ENCODE measurements at places on chromosomes 7 and 10.

DNA sequence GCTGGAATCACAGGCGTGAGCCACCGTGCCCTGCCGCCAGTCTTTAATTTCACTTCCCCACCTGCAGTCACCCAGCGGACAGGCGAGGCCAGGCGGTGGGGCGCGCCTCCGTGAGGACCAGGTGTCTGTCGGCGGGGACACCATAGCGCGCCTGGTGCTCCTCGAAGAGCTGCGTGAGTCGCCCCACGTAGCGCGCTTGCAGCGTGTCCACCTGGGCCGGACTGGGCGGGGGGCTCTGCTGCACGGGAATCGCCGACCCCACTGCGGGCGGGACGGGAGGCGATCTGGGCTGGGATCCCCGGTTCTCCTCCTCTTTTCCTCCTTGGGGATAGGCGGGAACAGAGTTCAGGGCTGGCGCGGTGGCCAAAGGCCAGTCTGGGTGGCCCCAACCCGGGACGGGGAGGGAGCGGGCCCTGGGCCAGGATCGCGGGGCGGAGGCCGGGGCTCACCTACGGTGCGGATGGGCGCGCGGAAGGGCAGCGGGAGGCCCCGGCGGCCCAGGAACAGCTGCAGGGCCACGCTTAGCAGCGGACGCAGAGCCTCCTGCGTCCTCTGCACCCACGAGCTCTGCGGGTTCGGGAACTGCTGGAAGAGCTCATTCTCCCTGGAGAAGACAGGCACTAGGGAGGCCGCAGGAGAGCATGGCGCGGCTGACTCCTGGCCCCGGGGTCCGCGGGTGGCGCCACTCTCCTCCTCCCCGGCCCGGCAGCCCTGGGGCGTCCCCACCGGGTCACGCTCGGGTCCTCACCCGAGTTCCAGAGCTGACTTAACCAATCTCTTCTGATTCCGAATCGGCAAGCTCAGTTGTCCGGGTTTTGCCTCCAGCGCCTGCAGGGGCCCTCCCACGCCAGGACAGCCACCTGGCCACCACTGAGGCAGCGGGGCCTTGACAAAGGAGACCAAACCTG lies 1.1 kb upstream of the MOGAT3 start:
- no peak for DNase-seq

DNA sequence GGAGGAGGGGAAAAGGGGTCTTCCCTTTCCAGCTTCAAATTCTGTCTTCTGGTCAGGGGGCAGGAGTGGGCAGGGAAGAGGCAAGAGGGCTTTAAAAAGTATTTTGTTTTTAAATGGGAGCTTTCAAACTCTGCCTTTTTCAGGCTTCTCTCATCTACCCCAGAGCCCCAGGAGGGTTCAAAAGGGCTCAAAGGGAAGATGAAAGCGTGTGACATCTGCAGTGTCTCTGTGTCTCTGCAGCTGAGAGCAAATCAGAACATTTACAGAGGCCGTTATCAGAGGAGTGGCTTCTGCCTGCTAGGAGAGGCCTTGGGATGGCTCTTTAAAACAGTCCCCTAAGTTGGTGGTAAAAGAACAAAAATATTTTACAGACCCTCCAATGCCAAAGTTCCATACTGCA lies 30.3 kb downstream of the TRIM8 start:
- DNase-seq: no peak

GRCh38 chr7:151053096-151053495 lies 4.6 kb downstream of the CDK5 start:
- no peak for DNase-seq

DNA sequence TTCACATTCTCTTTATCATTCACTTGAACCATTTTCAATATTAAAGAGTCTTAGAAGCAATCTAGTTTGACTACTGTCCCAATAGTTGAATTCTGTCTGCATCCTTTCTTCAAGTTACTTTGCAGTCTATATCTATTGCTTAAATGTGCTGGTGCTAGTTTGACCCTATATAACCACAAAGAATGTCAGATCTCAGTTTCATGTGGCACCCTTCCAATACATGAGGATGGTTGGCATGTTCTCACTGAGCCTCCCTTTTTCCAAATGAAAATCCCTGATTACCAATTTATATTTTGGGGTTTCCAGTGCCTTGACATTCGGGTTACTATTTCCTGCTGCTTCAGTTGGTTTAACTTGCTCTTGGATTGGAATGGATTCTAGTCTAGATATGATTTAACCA lies 292.7 kb downstream of the EXOC4 start:
- no peak for DNase-seq

GRCh38 chr7:36712015-36712414 lies 12.3 kb downstream of the AOAH start:
- DNase-seq: no peak

DNA sequence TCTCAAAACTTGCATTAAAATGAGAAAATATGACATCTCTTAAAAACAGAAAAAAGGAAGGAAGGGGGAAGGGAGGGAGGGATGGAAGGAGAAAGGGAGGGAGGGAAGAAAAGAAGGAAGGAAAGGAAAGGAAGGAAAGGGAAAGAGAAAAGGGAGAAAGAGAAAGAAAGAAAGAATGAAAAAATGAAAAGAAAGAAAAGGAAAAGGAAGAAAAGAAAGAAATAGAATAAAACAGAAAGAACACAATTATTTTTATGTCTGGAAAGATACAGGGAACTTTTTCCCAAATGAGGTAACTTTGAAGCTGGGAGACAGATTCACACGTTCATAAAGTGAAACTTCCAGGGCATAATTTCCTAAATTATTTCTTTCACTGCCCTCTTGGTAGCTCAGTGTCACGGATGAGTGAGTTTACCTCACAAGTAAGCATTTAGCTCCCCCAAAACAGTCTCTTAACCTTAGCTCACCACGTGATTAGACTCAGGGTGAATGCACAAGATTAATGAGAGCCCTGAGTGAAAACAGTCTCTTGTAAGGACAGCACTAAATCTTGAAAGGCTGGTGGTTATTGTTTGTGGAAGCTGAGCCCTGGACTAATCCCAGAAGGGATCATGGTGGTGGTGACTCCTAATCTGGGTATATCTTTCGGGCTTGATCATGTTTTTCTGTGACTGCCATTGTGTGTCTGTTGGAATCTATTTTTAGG lies 74.1 kb upstream of the HDAC9 start:
- DNase-seq: no peak

DNA sequence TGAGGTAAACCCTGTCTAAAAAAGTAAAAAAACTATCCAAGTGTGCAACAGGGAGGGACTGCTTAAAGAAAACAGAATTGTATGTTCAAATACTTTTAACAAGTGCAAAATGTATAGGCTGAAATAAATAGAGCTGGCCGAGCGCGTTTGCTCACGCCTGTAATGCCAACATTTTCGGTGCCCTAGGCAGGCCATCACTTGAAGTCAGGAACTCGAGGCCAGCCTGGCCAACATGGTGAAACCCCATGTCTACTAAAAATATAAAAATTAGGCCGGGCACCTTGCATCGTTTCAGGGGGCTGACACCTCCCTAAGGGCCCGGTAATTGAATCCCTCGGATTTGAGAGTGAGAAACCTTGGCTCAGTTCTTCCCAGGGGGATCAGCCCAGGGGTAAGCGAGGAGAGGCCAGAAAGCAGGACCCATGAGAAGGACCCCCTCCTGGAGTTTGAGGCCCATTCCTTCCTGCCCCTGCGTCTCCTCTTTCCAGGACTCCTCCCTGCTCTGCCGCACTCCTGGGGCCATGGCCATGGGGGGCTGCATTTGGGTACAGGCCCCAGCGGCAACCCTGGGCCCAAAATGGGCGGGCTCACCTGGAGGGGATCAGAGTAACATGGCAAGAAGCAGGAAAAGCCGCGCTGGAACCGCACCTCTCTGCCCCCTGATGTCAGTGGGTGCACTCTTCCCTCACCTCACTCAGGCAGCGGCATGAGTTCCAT lies 75.5 kb upstream of the TMEM248 start:
- no peak for DNase-seq

DNA sequence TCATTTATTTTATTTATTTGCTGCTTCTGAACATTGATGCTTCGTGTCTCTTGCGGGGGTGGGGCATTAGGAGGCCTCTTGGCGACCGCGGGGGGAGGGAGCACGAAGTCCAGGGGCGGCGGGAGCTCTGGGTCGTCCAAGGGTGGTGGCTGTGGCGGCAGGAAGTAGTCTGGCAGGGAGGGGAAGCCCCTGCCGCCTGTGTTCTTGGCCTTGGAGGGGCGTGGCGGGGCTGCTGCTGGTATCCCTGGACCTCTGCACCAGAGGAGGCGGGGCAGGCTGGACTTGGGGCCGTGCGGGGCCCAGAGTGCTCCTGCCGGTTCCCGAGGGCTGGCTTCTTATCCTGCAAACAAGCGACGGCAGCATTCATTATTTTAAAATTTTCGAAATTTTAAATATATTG lies 70.5 kb upstream of the ABI1 start:
- no peak for DNase-seq

- DNase-seq: no peak
Measured at GRCh38 chr7:46930366-46930765, 651.5 kb downstream of the TNS3 start.

DNA sequence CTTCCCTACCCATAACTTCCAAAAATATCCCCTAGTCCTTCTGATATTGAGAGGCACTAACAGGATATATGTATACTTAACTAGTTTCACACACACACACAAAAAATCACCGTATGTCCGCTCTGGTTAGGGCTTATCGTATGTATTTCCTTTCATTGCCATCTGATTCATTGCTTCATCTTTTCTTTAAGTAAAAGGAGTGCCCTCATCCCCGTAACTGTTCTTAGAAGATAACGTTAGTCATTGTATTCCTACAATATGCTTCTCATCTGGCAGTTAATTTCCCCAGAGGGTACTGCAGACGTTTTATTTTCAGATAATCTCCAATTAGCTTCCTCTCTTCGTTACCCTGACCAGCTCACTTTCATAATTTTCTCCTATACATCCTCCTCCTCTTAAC lies 37.3 kb downstream of the NRCAM start:
- no peak for DNase-seq

DNA sequence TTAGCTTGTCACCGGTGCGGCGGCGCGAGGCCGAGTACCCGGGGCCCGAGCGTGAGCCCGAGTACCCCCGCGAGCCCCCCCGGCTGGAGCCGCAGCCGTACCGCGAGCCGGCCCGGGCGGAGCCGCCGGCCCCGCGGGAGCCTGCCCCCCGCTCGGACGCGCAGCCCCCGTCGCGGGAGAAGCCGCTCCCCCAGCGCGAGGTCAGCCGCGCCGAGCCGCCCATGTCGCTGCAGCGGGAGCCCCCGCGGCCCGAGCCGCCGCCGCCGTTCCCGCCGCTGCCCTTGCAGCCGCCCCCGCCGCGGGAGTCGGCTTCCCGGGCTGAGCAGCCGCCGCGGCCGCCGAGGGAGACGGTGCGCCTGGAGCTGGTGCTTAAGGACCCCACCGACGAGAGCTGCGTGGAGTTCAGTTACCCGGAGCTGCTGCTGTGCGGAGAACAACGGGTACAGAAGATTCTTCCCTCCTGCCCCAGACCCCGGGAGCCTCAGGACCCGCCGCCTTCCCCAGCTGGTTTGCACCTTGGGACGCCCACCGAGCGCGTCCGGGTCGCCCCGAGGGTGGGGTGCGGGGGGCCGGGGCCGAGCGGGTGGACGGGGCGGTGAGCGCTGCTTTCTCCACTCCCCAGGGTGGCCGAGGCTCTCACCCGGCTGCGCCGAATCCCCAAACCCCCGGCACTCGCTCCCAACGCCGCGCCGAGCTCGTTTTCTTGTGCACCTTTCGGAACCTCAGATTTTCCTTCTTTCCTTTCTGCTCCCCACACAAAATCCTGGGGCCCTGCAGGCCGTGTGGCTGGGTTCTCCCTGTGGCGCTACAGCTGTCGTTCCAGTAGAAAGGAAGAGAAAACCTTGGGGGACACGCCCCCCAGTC lies 708 bp downstream of the UBN2 start:
- no peak for DNase-seq

DNA sequence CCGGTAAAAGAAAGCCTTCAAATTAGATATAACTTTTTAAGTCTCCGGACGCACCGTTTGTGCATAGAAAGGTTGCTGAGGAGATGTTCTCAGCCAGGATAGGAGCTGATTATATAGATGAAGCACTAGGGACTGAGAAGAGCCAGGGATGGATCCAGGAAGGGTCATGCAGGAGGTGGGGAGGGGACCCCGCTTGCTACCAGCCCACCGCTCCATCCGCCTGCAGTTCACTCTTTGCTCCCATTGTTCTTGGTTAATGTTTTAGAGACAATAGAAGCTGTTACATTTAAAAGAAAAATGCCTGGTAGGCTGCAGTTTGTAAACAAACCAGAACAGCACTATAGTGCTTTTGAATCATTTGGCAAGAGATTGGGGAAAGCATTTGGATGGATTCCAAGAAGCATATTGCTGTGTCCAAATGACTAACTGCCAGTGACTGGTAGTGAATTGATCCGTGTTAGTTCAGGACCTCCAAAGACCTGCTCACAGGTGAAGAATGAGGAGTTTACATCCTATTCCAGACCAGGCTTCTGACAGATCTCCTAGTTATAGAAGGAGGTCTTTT lies 175.9 kb upstream of the TAC1 start:
- no peak for DNase-seq

DNA sequence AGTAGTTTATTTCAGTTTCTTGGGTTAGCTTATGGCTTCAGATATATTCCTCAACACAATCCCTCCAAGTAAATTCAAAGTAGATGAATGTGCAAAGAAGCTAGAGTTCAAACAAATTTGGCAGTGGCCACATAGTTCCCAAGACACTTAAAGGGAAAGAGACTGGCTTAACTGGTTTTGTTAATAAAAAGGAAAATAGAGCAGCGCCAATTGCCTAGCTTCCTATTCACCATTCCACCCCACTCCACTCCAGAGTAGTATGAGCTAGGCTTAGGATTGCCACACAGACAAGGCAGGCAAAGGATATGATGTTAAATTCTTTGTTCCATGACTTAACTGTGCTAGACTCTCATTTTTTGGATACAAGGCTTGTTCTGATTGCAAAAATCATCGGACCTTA lies 2.0 kb downstream of the XRCC2 start:
- DNase-seq: no peak

DNA sequence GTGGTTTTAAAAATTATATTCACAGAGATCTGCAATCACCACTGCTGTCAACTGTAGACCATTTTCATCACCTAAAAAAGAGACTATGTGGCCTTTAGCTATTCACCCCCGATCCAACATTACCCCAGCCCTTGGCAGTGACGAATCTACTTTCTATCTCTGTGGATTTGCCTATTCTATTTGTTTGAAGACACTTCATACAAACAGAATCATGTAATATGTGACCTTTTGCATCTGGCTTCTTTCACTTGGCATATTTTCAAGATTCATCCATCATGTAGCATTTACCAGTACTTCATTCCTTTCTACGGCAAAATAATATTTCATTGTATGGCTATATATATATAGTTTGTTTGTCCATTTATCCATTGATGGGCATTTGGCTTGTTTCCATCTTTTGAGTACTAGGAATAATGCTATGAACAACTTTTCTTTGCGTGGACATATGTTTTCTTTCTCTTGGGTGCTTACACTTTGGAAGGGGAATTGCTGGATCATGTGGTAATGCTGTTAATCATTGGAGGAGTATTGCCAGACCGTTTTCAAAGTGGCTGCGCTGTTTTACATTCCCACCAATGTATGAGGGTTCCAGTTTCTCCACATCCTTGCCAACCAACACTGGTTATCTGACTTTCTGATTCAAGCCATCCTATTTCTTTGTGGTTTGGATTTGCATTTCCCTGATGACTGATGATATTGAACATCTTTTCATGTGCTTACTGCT lies 22.3 kb downstream of the ADAMTS14 start:
- no peak for DNase-seq
